ENCODE measurements at places on chromosomes 16 and 17. TPM values are rescaled to one million over a fixed set of nuclear protein-coding genes. Genes with fewer than 3 reads are reported as not detected.

DNA sequence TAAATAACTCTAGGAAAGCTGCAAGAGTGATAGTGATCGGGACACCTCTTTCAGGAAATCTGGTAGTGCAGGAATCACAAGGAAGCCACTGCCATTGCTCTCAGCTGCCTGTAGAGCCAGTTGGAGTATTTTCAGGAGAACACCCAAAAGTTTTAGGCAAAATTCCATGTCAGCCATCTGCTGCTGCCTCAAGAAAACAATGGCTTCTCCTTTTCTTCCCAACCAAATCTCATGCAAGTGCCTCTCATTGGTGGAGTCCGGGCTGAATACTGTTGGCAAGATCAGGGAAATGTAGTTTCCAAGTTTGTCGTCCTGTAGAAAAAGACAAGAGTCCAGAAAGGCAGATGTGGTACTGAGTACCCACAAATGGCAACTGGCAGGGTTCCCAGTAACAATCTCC, 54.9 kb upstream of the TANC2 start:
- H3K4me1 ChIP-seq: no peaks in the 10 kb centered on the region
- H3K4me3 ChIP-seq: no peak overlapping the region
- H3K27ac ChIP-seq: no peak overlapping the region
- DNase-seq: no peak
- no peaks in the 10 kb centered on the region for H3K27me3 ChIP-seq

GRCh38 chr16:55820615-55821014, 12.3 kb downstream of the CES1 start:
- no peaks in the 10 kb centered on the region for H3K27me3 ChIP-seq
- DNase-seq: no peak
- H3K4me1 ChIP-seq: no peaks in the 10 kb centered on the region
- no peaks in the 10 kb centered on the region for H3K36me3 ChIP-seq
- no peak overlapping the region for H3K27ac ChIP-seq
- no peak overlapping the region for H3K4me3 ChIP-seq

The HSD17B2 gene
- total RNA-seq: 173 TPM

The PRAC1 gene
- total RNA-seq: not detected

The GRAP gene
- total RNA-seq: 3.2 TPM

DNA sequence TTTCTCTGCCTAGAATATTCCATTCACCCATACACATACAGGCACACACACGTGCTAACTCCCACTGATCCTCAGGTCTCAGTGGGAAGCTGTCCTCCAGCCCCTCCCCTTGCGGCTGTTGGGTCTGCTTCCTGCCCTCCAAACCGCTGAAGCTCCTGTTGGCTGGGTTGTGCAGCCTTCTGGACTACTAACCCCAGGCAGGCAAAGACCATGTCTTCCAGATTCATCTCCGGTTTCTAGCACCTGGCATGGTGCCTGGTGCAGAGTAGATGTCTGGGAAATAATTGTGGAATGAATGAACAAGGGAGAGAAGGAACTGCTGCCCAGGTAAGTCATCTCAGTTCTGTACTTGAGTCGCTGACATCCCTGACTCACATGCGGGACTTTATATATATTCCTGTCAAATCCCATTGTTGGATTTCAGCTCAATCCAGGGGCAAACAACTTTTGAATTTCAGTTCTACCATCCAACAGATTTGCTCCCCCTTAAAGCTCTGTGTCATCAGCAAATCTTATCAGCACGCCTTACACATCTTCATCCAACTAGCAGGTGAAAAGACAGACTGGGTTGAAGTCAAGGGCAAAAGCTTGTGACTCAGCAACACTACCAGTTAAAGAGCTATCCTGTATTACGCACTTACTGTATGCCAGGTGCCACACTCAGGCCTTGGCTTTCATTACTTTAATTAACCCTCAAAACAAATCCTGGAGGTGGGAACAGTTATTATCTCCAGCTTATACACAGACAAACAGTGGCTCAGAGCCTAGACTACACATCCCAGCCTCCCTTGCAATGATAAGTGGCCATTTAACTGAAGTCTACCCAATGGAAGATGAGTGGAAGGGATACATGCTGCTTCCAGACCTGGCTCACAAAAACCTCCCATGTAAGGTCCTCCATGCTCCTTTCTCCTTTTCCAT, 51.1 kb downstream of the SRCIN1 start:
- no peak overlapping the region for H3K4me3 ChIP-seq
- DNase-seq: no peak
- no peaks in the 10 kb centered on the region for H3K36me3 ChIP-seq
- H3K27ac ChIP-seq: no peak overlapping the region
- no peaks in the 10 kb centered on the region for H3K27me3 ChIP-seq

The SEZ6 gene
- not detected for total RNA-seq

The NEK8 gene
- 7.4 TPM for total RNA-seq

DNA sequence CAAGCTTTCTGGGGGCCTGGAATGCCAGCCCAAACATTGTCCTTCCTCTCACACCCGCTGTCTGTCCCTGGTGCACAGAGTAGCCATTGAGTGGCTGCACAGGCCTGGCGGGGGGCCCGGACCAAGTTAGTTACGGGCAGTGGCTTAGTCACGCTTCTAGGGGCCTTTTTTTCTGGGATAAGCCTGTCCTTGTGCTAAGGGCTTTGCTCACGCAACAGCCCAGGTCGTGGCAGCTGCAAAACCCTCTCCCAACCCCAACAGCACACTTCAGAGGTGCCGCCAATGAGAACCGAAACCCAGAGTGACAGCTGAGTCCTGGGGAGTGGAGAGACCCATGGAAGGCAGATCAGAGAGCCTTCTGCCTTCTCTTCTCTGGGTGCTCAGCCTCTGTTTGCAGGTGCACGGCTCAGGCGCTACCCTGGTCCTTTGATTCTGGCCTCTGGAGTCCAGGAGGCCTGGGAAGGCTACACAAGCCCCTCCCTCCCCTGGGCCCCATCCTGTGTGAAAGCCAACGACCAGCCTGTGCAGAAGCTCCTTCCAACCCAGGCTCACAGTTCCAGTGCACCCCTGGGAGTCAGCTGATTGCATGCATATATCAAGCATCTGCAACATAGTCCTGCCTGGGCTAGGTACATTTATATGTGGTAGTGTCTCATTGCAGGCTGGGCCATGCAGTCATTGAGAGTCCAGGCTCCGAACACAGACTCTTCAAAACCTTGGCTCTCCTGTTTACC, 9.1 kb downstream of the WSCD1 start:
- DNase-seq: no peak
- no peaks in the 10 kb centered on the region for H3K36me3 ChIP-seq
- no peak overlapping the region for H3K27ac ChIP-seq
- no peaks in the 10 kb centered on the region for H3K4me1 ChIP-seq

- H3K27ac ChIP-seq: no peak overlapping the region
- no peaks in the 10 kb centered on the region for H3K27me3 ChIP-seq
- no peak overlapping the region for H3K4me3 ChIP-seq
- DNase-seq: no peak
- no peaks in the 10 kb centered on the region for H3K36me3 ChIP-seq
These were observed 49.5 kb upstream of the CRHR1 start for GRCh38 chr17:45734598-45734997.

GRCh38 chr17:65029605-65030336, 26.8 kb downstream of the GNA13 start:
- H3K27me3 ChIP-seq: no peaks in the 10 kb centered on the region
- H3K36me3 ChIP-seq: no peaks in the 10 kb centered on the region
- no peak overlapping the region for H3K27ac ChIP-seq
- no peak overlapping the region for H3K4me3 ChIP-seq
- no peaks in the 10 kb centered on the region for H3K4me1 ChIP-seq
- no peak for DNase-seq

The ITGAL gene
- 11.9 TPM for total RNA-seq

The TMEM204 gene
- total RNA-seq: 12.5 TPM

DNA sequence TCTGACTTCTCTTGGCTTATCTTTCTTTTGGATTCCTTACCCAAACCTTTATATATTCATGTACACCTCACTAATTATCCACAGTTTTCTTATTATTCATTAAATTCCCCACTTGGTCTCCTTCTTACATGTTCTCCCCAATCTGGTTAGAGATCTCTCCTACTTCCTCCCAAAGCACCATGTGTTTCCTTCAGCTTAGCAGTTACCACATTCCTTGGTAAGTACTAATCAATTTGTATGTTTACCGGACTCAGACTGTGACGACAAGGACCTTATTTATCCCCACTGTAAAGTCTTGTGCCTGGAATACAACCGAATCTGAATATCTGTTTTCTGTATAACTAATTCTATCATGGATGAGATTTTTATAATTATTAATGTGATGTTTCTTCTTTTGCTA, 389.5 kb downstream of the KCNJ2 start:
- no peak overlapping the region for H3K27ac ChIP-seq
- H3K4me3 ChIP-seq: no peak overlapping the region
- H3K36me3 ChIP-seq: no peaks in the 10 kb centered on the region
- H3K4me1 ChIP-seq: no peaks in the 10 kb centered on the region

GRCh38 chr17:42841975-42842685, 2.2 kb upstream of the AOC2 start:
- no peak for DNase-seq
- no peak overlapping the region for H3K4me3 ChIP-seq

GRCh38 chr17:67069603-67070136, 25.3 kb downstream of the CACNG1 start:
- H3K36me3 ChIP-seq: no peaks in the 10 kb centered on the region
- no peaks in the 10 kb centered on the region for H3K27me3 ChIP-seq
- H3K4me3 ChIP-seq: no peak overlapping the region
- H3K4me1 ChIP-seq: no peaks in the 10 kb centered on the region
- DNase-seq: no peak

The RNF112 gene
- 47.0 TPM for total RNA-seq

DNA sequence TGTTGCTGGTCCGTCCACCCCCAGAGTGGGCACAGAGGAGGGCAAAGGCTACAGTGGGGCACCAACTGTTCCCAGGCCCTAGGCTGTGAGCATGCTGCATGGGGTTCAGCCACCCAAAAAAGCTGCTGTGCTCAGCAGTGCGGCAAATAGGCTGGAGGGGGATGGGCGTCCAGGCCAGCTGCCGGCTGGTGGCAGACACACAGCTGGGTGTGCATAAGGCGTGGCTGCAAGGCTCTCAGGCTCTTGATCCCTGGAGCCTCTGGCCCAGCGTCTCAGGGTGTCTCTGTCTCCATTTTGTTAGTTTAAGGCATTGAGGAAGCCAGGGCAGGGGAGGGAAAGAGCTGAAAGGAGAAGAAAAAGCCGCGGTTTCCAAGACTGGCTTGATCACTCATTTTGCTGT, 8.8 kb downstream of the RPL19 start:
- peak; percentile 63 for DNase-seq
- H3K27ac ChIP-seq: no peak overlapping the region
- H3K4me1 ChIP-seq: no peaks in the 10 kb centered on the region

DNA sequence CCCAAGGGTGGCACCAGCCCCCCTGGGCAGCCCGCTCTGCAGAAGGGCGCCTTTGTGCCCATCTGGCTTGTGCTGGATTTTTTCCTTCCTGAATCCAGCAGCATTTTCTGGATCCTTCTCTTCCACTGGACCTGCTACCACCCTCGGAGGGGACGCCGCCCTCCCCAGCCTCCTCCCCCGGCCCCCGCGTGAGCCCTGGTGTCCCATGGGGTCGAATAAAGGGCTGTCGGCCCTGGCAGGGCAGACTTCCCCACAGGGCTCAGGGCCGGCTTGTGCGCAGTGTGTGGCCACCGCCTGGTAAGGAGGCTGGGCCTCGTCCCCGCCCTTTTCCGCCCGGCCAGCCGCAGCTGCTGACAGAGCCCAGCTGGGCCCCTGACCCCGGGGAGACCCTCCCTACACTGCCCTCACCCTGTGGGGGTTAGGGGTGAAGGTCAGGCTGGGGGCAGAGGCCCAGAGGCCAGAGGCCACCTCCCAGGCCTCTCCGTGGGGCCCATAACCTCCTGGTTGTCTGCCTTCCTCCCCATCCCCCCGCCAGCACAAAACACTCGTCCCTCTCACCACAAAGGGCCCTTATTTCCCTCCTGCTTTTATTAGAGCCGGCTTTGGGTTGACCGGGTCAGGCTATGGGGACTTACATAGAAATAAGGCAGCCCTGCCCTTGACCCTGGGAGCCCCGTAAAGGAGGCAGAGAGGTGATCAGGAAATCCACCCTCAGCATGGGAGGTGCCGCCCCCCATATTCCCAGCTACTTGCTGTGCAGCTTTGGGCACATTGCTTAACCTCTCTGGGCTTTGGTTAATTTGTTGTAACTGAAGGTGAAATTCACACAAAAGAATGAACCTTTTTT, 179.3 kb upstream of the CIBAR2 start:
- H3K36me3 ChIP-seq: no peaks in the 10 kb centered on the region
- H3K27me3 ChIP-seq: no peaks in the 10 kb centered on the region
- no peaks in the 10 kb centered on the region for H3K4me1 ChIP-seq

DNA sequence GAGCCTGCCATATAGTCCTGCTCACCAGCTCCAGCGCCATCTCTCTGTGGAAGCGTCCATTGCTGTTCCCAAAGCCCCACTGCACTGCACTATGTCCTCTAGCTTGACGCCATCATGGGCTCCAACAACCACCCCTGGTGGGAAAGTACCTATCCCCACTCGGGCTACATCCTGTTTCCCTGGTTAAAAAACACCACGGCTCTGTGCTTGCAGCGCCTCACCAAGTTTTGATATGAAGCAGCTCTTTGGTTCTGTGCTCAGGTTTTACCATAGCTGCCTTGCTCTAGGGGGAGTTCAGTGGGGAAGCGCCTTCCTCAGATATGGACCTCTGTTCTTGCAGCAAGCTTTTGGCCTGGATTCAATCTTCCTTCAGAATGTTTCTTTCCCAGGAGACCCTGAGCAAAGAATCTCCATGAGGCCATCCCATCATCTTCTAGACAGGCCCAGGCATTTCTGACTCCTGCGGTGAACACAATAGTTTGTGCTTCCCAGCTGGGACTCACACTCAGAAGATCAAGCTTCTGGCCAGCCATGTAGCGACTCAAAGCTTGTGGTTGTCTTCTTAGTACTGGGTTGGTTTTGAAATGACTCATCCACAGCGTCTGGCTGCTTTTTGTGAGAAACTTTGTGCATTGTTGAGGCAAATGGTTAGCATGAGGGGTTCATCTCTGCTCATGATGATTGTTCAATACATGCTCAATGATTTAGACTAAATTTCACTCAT, 39.5 kb downstream of the DYNLRB2 start:
- no peaks in the 10 kb centered on the region for H3K27me3 ChIP-seq
- H3K36me3 ChIP-seq: no peaks in the 10 kb centered on the region
- peak overlapping the region; percentile 16 for H3K27ac ChIP-seq
- DNase-seq: peak; percentile 55
- no peak overlapping the region for H3K4me3 ChIP-seq
